MM.1S (cell line): ENCODE measurements at places on chromosomes 12 and 14.

DNA sequence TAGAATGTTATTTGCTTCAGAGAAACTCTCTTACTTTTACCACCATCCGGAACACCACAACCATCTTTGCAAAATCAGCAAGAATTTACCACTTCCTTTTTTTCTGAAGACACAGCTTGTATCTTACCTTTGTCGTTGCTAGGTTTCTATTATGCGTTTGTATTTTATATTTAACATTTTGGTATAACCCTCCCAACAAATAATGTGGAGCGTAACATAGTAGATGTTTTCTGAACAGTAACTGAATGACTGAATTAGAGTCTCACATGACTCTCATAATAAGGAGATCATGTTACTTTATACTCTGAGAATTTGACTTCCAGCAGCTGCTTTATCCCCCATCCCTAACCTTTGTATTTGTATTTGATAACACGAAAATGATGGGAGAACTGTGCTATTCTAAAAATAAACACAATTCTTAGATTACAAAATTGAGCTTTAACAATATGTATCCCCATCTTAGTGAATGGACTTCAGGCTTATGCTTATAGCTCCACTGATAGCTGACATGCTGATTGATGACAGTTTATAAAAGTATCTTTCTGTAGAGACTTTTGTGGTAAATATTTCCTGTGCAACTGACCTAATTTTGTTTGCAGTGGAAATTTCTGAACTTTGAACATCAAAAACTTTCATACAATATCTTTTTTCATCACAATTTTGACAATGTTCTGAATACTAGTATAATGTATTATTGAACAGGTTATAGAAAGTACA lies 7.9 kb upstream of the KLRB1 start:
- peak; percentile 81 for DNase-seq

DNA sequence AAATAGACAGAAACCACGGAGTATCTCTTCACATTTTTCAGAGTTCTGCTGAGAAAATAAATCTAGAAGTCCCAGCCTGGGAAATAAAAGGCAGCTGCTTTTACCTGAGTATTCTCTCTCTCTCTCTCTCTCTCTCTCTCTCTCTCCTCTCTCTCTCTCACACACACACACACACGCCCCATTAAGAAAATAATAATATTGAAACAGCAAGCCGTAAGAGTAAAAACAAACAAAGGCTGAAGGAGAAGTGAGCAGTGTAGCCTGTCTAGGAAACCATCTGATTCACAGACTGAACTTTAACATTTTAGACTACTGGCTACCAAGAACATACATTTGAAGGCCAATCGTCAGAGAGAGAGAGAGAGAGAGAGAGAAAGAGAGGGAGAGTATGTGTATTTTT lies 8.4 kb downstream of the PTHLH start:
- DNase-seq, result no peak

- DNase-seq, result no peak
Observed at GRCh38 chr12:96289067-96289466, 94.9 kb downstream of the ELK3 start.

- no peak for DNase-seq
Observed at GRCh38 chr14:96102081-96102856, 63.1 kb downstream of the C14orf132 start.

DNA sequence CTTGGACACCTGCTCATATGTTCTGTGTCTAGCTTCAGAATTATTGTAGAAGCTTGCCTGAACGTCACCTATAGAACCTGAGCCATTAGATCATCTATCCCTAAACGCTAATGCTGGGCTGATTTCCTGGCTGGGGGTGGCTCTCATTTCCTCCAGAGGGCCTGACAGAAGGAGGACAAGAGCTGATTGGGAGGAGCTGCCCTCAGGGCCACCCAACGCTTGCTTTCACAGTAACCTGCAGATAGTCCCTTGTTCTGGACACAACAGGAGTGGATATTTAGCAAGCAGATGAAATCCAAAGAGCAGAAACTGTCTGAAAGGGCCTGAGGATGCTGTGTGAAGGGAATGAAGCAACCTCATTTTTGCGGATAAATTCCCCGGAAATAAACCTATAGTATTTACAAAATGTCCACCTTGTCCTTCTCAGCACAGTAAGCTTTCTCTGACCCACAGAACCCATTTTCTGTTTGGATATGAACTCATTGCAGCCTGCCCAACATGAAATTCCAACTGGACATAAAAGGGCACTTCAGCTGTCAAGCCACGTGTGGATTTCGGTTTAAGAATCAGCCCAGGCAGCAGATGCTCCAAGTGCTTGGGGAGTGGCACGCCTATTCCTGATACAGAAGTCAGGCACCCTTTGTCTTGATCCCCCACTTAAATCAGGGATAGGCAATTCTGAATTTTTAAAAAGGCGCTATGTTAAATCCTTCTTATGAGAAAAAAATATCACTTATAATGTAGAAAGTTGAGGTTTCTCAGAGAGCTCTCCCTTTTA lies 32.8 kb upstream of the TUBA1C start:
- DNase-seq, result no peak

GRCh38 chr12:53798575-53798974 lies 46.8 kb upstream of the CISTR start:
- no peak for DNase-seq

GRCh38 chr12:132850291-132850690 lies 21.6 kb upstream of the GOLGA3 start:
- no peak for DNase-seq

DNA sequence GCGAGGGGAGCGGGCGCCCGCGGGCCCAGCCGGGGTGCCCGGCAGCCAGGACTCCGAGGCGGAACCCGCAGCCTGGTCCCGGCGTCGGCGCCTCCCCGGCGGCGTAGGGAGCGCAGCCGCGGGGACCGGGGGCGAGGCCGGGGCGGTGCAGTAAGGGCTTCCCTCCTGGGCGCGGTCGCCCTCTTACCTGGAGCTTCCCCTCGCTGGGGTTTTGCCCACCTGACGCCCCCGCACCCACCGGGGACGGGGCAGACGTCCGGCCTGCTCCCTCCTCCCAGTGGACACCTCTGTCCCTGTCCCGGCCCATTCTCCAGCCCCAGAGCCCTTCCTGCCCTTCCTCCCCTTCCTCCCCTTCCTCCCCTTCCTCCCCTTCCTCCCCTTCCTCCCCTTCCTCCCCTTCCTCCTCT lies 413 bp upstream of the TUBA1C start:
- peak; percentile 50 for DNase-seq

DNA sequence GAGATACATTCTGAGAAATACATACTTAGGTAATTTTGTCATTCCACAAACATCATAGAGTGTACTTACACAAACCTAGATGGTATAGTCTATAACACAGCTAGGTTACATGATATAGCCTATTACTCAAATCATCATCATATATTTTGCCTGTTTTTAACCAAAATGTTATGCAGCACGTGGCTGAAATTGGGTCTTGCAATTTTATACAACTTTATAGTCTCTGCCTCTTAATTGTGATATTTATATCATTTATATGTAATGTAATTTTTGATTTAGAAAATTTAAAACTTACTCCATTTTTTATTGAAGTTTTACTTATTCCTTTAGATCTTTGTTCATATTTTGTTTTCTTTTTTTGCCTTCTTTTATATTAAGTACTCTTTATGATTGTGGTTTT lies 350.7 kb upstream of the DCN start:
- DNase-seq, result no peak

- DNase-seq, result no peak
Observed at GRCh38 chr12:13062669-13063068, 18.5 kb downstream of the FAM234B start.

- peak; percentile 6 for DNase-seq
Observed at GRCh38 chr14:88604212-88604611, 41.4 kb downstream of the ZC3H14 start.

DNA sequence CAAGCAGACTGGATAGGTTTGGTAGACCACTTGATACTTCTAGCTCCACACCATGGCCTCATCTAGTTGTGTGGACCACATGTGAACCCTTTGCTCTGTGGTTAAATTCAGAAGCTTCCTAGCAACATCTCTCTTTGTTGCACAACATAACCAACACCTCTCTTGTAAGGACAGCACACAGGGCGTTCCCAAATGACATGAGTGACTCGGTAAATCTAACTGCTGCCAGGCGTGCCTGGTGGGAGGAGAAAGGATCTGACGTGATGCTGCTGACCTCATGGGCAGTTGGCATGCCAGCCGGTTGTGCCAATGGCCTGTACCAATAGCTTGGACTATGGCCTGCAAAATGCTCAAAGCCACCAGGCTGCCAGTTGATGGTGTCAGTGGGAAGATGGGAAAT lies 93.8 kb downstream of the CPSF2 start:
- no peak for DNase-seq

DNA sequence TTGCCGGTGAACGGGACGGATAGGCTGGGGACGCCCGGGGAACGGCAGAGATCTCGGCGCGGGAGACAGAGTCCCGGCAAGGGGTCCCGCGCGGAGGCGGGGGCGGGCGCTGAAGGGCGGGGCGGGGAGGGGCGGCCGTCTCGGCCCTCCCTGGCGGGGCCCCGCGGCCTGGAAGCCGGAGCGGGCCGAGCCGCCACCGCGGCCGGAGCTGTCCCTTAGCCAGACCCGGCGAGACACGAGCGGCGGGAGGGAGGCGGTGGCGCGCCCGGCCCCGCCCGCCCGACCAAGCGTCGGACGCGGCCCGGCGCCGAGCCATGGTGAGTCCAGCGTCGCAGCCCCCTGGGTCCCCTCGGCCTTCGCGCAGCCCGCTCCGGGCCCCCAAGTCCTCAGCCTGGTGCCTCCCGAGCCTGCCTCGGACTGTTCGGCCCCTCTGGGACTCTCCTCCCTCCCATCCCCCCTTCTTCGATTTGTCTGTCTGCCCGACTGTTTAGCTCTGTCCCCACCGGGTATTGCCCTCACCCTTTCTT lies at the start of gene ARHGEF40:
TSS of gene ARHGEF40 (plus strand) at position 222 of the 527 bp plus-strand sequence. CDS start at position 315, 93 bp downstream.
- DNase-seq, result peak; percentile 13

DNA sequence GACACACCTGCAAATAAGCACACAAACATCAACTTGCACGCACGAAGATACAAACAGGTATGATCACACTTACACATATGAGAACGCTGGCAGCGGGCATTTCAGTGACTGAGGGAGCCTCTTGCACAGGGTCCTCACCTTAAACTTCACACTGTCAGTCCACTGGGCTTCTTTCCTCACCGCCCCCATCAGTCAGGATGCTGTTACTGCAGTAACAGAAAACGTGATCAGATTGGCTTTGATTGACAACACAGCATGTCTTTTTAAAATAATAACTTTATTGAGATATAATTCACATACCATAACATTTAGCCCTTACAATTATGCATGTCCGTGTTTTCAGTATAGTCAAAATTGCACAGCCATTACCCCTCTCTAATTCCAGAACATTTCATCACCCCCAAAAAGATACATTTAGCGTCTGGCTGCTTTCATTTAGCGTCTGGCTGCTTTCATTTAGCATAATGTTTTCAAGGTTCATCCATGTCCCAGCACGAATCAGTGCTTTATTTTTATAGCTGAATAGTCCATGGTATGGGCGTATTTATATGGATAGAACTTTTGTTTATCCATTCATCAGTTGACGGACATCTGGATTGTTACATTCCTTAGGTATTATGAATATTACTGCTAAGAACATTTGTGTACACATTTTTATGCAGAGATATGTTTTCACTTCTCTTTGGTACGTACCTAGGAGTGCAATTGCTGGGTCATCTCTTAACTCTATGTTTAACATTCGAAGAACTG lies 8.4 kb downstream of the CCDC197 start:
- DNase-seq, result no peak

DNA sequence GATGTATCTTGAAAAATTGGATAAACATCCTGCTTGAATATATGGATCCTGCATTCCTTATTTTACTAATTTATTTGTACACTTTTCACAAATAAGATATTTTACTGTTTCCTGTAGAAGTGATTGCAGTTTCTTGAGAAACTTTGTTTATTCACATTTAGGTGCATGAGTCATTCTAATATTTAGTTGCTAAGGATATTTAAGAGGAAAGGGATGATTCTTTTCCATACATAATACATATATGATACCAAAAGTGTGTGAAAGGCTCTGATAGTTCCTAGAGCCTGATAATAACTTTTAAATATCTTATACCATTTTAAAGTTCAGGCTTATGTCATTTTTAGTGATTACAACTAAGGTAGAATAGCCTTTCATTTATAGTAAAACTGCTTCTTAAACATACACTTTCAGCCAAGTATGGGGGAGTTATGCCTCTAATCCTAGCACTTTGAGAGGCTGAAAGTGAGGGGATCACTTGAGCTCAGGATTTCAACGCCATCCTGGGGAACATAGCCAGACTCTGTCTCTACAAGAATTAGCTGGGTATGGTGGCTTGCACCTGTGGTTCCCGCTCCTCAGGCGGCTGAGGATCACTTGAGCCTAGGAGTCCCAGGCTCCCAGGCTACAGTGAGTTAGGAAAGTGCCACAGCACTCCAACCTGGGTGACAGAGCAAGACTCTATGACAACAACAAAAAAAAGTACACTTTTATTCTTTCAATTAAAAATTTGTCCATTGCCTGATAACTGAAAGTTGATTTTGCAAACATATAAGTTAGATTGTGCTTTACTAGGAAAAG lies 262.6 kb upstream of the LRIG3 start:
- no peak for DNase-seq

DNA sequence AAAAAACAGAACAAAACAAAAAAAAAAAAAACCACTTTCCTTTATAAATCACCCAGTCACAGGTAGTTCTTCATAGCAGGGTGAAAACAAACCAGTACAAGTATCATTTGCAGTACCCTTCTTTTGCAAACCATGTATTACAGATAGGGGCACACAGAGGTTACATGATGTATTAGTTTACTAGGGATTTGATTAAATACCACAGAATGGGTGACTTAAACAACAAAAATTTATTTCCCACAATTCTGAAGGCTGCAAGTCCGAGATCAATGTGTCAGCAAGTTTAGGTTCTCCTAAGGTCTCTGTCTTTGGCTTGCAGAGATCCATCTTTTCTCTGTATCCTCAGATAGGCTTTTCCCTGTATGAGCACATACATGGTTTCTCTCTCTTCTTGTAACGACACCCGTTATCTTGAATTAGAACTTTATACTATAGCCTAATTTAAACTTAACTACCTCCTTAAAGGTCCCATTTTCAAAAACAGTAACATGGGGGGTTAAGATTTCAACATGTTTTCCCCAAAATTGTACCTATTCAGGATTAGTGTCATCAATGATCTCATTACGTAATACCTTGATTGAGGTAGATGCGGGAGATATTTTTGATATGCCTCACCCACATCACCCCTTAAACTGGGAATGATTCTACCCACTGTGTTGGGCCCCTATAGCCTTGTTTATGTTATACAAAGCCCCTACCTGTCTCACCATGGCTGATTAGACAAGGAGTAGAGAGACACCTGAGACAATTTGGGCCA lies 3.5 kb upstream of the CEP128 start:
- DNase-seq, result no peak
